ENCODE measurements at places on chromosomes 3 and 15.

GRCh38 chr3:64773137-64773536 lies 85.3 kb upstream of the ADAMTS9 start:
- DNase-seq: no peak

- DNase-seq: no peak
Measured at GRCh38 chr15:67049351-67050044, 15.9 kb upstream of the SMAD3 start.

- no peak for DNase-seq
Measured at GRCh38 chr15:31274496-31275330, 51.9 kb upstream of the KLF13 start.

GRCh38 chr3:131883086-131883485 lies 151.7 kb downstream of the CPNE4 start:
- DNase-seq: no peak

DNA sequence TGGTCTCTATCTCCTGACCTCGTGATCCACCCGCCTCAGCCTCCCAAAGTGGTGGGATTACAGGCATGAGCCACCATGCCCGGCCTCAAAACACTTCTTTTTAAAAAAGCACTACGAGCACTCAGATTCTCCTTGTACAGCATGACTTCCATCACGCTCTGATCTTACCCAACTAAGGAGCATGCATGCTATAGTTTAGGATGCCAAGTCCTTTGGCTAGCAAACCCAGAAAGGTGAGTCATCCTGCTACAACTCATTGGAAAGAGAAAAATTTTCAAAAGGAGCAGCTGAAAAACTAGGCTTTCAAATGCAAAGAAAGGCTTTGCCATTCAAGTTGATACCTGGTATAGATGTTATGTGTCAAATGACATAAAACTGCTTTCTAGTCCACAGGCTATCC lies 70.3 kb upstream of the PRICKLE2 start:
- DNase-seq: no peak

GRCh38 chr3:195254454-195255175 lies 16.3 kb downstream of the XXYLT1 start:
- DNase-seq: no peak

GRCh38 chr3:189238071-189238470 lies 66.3 kb downstream of the TPRG1 start:
- no peak for DNase-seq

- no peak for DNase-seq
Measured at GRCh38 chr15:38254051-38254883, 1.6 kb downstream of the SPRED1 start.

GRCh38 chr15:72057548-72058091 lies 60.3 kb downstream of the MYO9A start:
- no peak for DNase-seq

DNA sequence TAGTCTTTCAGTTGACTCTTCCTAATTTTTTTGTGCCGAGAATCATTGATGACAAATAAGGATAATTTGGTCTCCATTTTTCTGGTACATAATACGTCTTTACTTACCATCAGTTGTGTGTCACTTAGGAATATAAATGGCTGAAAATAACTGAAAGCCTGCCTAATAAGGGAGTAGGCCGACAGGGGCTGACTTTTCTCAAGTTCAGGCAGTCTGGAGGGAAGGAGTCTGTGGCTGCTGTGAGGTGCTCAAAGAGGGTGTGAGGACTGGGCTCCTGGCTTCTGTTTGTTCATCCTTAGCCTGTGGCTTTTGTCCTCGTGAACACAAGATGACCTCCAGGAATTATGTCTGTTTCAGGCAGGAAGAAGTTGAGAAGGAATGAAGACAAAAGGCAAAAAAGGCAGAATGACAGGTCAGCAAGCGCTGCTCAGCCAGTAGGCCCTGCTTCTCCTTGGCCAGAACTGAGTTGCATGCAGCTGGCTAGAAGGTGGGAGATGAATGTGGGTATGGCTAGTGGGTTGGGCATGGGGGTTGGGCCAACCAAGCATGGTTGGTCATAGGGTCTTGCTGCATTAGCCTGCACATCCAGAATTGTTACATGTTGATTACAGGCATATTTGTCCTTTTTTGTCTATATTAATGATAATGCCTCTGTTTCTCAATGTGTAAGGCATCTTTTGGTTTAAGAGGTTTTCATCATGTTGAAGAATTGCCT lies 29.2 kb downstream of the IGF1R start:
- DNase-seq: no peak

DNA sequence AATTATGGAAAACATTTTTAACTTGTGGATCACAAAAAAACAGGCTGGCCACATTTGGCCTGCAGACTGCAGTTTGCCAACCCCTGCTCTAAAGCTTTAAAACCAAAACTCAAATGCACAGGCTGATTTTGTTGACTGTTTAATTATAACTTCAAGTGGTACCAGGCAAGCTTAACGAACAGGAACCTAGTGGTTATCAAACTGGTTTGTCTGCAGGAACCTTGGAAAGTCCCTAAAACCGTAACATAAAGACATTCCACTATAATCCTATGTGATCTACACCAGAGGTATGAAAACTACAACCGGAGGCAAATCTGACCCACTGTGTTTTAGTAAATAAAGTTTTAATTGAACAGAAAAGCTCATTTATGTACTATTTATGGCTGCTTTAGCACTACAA lies 52.4 kb downstream of the TBL1XR1 start:
- no peak for DNase-seq

DNA sequence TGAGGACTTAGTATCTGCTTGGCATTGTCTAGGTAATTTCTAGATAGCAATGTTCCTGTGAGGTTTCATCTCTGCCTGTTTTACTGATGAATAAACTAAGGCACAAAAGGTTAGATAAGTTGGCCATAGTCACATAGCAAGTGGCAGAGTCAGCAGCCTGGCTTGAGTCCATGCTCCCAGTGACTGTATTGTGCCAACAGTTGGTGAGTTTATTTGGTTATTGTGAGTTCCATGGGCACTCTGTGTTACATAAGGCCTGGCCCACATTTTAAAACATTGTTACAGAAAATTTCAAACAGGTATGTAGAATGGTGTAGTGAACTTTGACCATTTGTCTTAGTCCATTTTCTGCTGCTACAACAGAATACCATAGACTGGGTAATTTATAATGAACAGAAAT lies 15.2 kb downstream of the MCM2 start:
- no peak for DNase-seq

GRCh38 chr3:184227481-184227935 lies 1.9 kb upstream of the VWA5B2 start:
- peak; percentile 39 for DNase-seq

DNA sequence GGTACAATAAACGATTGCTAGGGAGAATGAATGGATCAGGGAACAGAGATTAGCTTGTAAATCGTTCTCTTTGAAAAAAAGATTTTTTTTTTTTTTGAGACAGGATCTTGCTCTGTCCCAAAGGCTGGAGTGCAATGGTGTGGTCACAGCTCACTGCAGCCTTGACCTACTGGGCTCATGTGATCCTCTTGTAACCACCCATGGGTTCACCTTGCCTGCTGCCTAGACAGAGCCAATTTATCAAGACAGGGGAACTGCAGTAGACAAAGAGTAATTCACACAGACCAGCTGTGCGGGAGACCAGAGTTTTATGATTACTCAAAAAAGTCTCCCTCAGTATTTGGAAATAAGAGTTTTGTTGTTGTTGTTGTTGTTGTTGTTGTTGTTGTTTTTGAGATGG lies 39.6 kb downstream of the METTL6 start:
- no peak for DNase-seq

GRCh38 chr15:31302778-31303725 lies 23.6 kb upstream of the KLF13 start:
- no peak for DNase-seq

- no peak for DNase-seq
Measured at GRCh38 chr3:156630081-156630772, 44.2 kb upstream of the TIPARP start.

GRCh38 chr3:159480046-159480445 lies 508.6 kb upstream of the IL12A start:
- DNase-seq: no peak

DNA sequence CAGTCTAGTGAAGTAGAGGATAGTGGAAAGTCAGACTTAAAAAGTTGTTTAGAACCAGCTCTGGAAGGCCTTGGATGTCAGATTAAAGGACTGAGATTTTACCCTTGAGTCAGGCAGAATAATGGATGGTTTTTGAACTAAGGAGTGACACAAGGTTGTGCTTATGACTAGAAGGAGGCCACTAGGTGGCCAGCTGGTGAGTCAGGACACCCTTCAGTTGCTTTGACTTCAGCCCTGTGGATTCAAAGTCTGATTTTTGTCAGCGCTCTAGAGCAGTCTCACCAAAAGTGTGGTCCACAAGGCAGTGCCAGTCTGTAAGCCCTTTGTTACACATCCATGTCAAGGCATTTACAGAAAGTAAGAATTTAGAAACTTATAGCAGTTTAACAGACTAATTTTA lies 3.8 kb upstream of the GABPB1 start:
- no peak for DNase-seq

GRCh38 chr3:111238885-111239284 lies 167.3 kb downstream of the NECTIN3 start:
- DNase-seq: no peak

GRCh38 chr3:76044601-76045600 lies 259.6 kb upstream of the ZNF717 start:
- DNase-seq: no peak

GRCh38 chr3:126473292-126474168 lies 2.2 kb downstream of the ZXDC start:
- DNase-seq: no peak

DNA sequence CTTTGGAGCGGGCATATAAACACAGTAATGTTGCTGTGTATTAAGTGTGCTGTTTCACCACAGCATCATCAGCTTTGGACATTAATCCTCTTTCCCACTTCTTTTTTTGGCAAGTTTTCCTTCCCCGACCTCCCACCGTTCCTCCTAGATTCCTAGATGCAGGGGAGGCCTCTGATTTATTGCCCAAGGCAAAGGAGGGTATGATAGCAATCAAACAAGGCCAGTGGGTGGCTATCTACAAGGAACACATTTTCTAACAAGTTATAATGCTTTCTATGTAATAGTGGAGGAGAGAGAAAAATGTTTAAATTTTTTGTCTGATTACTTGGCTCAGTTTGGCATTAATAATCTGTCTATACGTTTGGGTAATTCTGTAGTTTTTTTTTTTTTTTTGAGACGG lies 38.1 kb downstream of the ATG7 start:
- DNase-seq: no peak

- DNase-seq: no peak
Measured at GRCh38 chr15:83866692-83867091, 212.8 kb downstream of the ADAMTSL3 start.

- DNase-seq: no peak
Measured at GRCh38 chr3:181635141-181635540, 76.6 kb upstream of the SOX2 start.

DNA sequence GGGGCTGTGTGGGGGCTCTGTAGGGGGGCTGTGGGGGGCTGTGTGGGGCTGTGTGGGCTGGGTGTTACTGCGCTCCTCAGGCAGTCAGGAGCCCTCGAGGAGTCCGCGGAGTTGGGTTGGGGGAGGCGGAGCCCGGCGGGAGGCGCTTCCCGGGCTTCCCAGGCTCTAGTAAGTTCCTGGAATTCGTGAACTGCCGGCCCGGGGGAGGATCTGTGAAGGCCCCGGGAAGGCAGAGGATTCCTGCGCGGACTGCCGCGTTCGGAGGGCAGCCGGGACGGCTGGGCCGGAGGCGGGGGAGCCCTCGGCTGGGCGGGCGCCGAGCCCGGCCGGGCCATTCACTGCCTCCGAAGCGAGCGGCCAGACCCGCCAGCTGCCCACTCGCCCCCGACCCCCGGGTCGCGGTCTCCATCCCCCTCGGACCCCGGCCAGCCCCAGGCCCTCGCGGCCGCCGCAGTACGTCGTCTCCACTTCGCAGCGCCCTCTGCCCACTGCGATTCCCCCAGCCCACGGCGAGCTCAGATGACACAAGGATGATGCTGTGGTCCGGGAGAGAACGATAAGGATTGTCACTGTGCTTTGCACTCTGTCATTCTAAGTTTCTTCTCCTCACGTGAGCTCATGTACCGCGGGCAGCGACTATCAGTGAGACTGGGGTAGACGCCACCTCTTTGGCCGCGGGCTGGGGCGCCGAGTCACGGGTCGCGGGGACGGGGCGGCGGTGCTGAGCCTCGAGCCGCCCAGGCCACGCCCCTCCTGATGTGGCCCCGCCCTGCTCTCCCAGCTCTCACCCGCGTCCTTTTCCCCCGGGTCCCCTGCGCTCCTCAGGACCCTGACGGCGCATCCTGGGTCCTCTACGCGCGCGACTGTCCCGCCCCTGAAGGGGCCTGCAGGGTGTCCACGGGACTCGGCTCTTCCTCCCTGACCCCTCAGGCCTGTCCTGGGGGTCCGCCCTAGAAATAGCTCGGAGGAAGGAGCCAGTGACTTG lies 65.3 kb downstream of the KLF13 start:
- peak; percentile 73 for DNase-seq

DNA sequence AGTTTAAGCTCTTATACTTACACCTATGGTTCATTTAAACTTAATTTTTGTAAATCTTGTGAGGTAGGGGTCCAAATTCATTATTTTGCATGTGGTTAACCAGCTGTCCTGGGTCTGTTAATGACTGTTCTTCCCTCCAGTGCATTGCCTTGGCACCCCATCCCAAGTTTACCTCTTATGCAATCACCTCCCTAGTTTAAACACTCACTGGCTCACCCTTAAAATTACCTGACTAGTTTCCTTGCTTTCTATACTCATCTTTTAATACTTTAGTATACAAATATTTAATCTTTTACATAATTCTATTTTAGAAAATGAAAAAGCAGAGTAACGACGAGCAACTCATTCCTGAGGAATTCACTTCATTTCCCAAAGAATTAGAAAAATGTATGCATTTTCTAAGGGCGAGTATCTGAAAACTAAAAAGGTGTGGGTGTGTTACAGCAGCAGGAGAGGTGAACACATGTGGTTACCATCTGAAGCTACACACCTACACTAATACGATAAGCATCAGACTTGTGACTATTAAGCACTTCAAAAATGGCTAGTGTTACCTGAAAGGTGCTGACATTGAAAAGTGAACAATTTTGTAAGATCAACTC lies 33.7 kb downstream of the TJP1 start:
- no peak for DNase-seq

DNA sequence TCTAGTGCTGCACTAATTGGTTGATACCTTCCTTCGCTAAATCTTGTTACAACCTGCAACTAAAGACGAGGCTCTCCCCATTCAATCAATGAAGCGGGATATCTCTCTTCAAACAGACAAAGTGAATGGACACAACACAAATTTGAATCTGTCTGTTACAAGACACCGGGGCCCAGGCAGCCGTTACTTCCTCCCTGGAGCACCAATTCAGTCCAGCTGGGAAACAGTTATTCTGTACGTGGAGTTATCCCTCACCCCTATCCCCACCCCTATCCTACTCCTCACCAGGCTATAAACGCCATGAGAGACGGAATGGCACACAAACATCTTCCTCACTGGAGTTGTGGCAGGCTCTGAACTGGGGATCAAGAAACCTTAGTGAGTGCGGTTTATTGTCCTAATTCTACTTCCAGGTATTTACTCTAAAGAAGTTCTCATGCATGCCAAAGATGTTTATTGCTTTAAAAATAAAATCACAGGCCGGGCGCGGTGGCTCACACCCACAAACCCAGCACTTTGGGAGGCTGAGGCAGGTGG lies 181.8 kb downstream of the FOXP1 start:
- DNase-seq: no peak

GRCh38 chr3:153029350-153029749 lies 132.7 kb upstream of the RAP2B start:
- no peak for DNase-seq

GRCh38 chr3:133750259-133750656 lies 4.1 kb downstream of the TF start:
- DNase-seq: no peak

GRCh38 chr15:91917686-91918360 lies 64.3 kb downstream of the SLCO3A1 start:
- no peak for DNase-seq

GRCh38 chr3:35733341-35733740 lies 94.0 kb downstream of the ARPP21 start:
- DNase-seq: no peak

- DNase-seq: no peak
Measured at GRCh38 chr3:43048470-43048869, 57.4 kb downstream of the POMGNT2 start.

Data from stimulated activated CD4-positive, alpha-beta T cell treated with anti-CD3 and anti-CD28 coated beads, Interleukin-1b, Interleukin-23, amount 100 ng/mL, for 4 hours (primary cell).